OCI-LY7 (cell line): ENCODE measurements at places on chromosomes 7 and 10.

- DNase-seq: no peak
Measured at GRCh38 chr10:21889477-21890275, 113.9 kb downstream of the DNAJC1 start.

GRCh38 chr10:98363220-98363619 is 51.8 kb downstream of the PYROXD2 start:
- DNase-seq: no peak

DNA sequence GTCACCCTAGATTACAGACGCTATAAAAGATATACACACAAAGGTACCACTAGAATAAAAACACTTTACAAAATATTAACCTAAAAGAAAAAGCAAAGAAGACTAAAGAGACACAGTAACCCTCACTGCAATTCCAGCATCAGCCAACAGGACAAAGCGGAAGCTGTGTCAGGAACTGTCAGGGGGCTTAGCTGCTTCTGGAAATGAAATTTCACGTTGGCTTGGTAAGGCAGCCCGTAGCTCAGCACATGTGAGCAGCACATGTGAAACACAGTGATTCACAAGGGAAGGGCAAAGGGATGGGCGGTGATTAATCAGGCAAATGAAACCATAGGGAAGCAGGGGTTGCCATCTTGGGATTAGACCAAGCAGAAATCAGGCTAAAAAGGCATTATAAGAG is 195.4 kb downstream of the MGMT start:
- no peak for DNase-seq

DNA sequence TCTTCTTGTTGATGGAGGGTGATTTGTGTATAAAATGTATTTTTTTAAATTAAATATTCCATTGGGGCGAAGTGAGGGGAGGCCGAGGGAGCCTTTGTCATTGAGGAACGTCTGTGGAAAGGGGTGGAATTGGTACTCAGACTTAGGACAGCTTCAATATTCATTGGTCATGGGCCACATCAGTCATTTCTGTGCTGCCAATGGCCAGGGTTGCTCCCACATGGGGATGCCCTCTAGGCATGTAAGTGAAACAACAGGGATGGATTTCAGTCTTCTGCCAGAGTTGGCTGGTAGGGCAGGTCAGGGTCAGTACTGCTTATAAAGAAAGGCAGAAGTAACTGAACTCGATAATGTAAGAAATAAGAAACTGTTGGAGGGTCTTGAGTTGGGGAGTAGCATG is 47.2 kb downstream of the NEURL1 start:
- DNase-seq: no peak

- DNase-seq: no peak
Measured at GRCh38 chr10:44779511-44779910, 131.6 kb upstream of the TMEM72 start.

- DNase-seq: no peak
Measured at GRCh38 chr10:60821656-60822055, 43.4 kb downstream of the CDK1 start.

DNA sequence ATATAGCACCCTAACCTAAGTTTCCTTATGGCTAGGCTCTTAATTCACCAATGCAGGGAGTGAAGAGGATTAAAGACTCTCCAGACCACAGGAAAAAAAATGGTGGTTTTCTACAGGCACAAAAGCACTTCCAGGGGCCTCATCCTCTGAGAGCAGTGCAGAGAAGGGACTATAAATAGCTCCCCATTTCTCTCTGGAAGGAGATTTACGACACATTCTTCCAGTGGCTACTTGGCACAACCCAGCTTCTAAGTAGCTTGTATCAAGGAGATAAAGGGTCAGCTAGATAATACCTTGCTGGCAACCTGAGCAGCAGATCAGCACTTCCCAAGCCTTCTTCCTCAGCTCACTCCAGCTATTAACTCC is 73.5 kb downstream of the CRPPA start:
- DNase-seq: no peak

GRCh38 chr7:138245682-138246081 is 169.4 kb downstream of the AKR1D1 start:
- DNase-seq: no peak

GRCh38 chr10:24958091-24958720 is 5.8 kb upstream of the PRTFDC1 start:
- DNase-seq: no peak

DNA sequence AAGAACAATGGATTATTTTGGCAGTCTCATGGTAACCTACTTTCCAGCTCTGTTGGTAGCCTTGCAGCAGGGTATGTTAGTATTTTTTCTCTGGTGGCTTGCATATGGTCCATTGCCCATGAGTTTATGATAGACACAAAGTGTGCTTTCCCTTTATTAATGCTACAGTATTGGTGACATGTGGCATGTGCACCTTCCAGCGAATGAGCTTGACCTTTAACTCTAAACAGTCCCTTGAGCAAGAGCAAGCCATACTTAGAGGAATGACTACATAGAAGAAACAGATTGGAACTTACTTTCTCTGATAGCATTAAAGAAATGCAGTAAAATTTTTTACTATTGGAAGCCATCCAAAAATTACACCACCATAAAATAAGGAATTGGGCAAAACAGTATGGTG is 73.9 kb downstream of the VTI1A start:
- DNase-seq: no peak
